ENCODE measurements at places on chromosomes 4 and X. TPM values are rescaled to one million over a fixed set of nuclear protein-coding genes. Genes with fewer than 3 reads are reported as not detected.

DNA sequence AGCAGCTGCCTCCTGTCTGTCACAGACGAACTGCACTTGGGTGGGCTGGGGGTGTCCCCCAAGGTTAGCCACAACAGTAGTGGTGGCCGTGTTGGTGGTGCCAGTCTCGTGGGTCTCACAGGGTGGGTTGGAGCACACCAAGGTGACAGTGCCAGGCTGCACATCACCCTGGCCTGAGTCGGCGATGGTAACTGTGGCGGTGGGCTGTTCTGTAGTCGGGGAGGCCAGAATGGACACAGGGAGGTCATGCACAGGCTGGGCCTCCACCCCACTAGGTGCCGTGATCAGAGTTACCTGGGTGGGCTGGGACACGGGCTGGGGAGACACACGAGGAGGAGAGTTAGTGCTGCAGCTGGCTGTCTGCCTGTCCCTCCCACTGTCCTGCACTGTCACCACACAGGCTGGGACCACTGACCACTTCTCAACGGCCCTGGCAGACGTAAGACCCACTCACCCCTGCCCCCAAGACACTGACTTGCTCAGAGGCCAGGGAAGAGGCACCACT, 10.8 kb upstream of the RENBP start:
- DNase-seq, result no peak

- DNase-seq, result no peak
Measured at GRCh38 chr4:117700111-117700892, 334.0 kb upstream of the NDST3 start.

- DNase-seq, result no peak
Measured at GRCh38 chrX:100829730-100830129, 9.5 kb downstream of the CSTF2 start.

DNA sequence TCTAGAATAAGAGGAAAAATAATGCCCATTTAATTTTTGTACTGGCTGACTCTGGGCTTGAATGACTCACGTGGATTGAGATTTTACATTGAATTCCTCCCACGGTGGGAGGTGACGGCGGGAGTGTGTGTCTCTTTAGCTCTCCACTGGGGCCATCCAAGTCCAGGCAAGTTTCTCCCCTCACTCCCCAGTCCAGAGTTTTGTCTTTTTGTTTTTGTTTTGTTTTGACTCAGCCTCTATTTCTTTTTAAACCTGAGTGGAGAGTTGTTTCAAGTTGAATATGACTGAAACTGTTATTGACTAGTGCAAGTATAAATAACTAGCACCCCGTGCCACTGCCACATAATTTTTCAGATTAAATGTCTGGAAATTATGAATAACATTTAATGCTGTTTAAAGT, 13.6 kb downstream of the CHST7 start:
- DNase-seq, result no peak

DNA sequence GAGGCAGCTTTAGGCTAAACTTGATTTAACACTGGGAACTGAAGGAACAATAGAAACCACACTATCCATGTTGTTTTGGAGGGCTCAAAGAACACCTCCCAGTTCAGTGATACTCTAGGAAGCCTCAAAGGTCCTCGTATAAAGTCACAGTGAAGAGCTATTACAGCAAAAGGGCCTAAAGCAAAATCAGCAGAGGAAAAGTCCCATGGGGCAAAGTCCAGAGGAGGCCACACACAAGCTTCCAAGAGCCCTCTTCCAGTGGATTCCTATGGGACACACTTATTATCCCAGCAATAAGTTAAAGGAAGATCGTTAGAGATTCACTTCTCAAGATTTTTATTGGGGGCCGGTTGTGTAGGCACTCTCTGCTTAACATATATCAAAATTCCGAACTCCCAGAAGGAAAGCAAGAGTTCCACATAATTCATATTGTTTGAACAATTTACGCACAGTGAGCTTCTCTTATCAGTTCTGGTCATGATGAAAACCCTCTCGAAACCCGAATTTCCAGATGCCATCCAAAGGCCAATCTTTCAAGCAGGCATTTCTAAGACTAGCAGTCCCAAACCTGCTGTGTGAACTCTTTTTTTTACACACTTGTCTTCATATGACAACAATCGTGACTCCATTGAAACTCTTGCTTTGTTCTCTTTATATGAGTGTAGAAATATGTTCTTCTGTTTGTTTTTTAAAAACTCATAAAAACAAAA, 53.7 kb downstream of the ANXA5 start:
- no peak for DNase-seq

DNA sequence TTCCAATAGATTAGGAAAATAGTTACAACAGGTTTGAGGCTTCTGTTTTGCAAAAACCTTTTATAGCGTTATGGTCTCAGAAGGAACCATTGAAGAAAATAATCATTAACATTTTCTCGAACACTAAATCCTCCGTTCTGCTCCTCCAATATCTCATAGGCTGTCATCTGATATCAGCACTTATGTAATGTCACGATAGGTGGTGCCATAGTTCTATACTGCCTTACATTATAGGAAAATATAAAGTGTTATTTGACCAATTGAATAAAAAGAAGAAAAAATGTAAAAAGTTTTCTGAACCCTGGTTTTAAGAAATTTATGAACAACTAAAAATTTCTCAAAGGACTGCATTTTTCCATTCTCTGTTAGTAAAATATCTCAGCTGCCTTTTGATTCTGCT, 291.4 kb downstream of the RPA4 start:
- DNase-seq, result no peak

DNA sequence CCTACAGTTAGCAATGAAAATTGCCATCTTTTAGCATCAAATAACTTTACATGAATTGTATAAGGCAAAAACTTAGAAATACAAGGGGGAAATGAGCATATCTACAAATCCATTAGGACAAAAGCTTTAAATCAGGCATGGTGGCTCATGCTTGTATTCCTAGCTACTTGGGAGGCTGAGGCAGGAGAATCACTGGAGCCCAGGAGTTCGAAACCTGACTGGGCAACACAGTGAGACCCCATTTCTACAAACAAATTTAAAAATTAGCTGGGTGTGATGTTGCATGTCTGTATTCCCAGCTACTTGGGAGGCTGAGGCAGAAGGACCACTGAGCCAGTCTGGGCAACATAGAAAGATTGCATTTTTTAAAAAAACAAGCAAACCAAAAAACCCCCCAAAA, 61.3 kb downstream of the EIF4E start:
- no peak for DNase-seq

GRCh38 chrX:123201720-123202119, 17.6 kb downstream of the GRIA3 start:
- no peak for DNase-seq

- no peak for DNase-seq
Measured at GRCh38 chrX:11968991-11969390, 169.3 kb upstream of the FRMPD4 start.

GRCh38 chrX:143461606-143462005, 55.7 kb downstream of the SPANXN3 start:
- DNase-seq, result no peak

DNA sequence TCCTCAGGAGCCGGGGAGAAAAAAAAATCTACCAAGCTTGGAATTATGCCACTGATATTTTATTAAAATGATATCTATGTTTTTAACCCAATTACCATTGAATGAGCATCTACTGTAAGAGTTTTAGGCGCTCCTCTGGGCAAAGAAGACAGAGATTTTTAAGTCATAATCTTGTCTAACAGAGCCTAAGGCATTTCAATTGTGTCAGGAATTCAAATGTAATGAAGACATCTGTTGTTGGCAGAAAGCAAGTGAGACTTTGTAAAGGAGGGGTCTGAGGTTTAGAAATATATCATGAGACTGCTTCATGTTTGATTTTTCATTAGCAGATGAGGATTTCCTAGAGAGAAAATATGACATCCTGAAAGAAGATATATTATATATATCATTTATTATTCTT, 1158.1 kb downstream of the FSTL5 start:
- no peak for DNase-seq

LANCL3 gene
- total RNA-seq, result 0.27 TPM

Measured in hematopoietic multipotent progenitor cell (in vitro differentiated cells).